CD8-positive, alpha-beta T cell (primary cell): ENCODE measurements at places on chromosomes 11 and 22.
A peak's percentile ranks its signal among the peaks of the same experiment; 100 is the strongest.

DNA sequence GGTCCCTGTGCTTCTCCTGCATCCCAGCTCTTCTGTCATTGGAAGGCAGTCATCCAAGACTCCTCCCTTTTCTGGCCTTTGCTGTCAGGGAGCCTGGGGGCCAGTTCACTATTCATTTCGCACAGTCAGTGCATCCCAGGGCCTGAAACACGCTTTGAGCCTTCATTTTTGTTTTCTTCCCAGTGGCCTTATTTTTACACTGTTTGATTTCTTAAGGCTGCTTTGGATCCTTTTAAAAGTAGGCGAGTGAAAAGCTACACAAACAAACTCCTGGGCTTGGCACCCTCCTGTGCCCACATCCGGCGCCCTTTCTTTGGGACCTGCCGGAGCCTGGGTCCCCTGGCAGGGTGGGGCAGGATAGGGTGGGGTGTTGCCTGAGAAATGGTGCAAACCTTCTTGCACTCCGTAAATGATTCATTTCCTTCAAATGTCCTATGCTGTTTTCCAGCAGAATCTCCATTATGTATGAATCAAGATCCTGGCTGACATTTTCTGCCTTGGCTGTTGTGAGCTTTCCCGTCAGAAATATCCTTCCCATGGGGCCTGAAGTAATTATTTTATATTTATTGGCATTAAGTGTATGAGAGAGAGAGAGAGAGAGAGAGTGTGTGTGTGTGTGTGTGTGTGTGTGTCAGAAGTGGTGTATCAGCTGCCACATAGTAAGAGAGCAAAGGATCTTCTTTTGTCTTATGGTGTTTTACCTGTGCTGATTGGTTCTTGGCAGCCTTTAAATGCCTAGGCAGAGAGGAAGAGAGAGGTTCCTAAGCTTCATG, 45.6 kb downstream of the BCR start:
- peak; percentile 32 for DNase-seq

- no peak for DNase-seq
These were observed 18.7 kb downstream of the CRELD2 start for GRCh38 chr22:49936973-49937757.

DNA sequence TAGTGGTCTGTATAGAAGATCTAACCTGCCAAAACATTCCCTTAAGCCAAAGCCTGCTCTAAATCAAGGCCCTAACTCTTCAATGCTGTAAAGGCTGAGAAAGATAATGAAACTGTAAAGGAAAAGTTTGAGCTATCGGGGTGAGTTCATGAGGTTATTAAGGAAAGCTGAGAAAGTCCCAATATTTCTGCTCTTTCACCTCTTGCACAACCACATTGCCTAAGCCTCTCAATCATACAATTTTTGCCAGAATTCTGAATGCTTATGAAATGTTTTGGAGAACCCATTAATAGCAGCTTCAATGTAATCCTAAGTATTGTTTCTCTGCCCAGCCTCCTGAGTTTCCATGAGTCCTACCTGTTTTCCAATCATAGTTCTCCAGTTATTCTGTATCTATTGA, 373.2 kb downstream of the LUZP2 start:
- DNase-seq = no peak

DNA sequence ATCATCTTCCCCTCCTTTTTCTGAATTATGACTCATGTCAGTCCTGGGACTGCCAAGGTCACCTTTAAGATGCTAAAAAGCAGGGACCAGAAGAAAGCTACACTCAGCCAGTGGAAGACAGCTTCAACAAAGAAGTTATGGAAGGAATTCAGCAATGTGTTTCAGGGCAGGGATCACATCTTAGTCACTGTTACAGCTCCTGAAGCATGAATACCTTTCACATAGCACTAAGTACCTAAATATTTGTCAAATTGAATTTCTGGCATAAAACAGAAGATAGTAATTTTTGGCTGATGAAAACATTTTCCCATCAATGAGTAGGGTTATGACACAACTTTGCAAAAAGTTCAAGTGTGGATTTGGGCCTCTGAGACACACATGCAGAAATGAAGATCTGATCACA, 5.2 kb downstream of the DDB1 start:
- no peak for DNase-seq

- DNase-seq = no peak
These were observed 615.4 kb upstream of the B3GAT1 start for GRCh38 chr11:135027461-135027860.
